ENCODE measurements at places on chromosomes 6 and 20. TPM values are rescaled to one million over a fixed set of nuclear protein-coding genes. Genes with fewer than 3 reads are reported as not detected.

- DNase-seq, result no peak
- no peaks in the 10 kb centered on the region for H3K27me3 ChIP-seq
- no peak overlapping the region for H3K27ac ChIP-seq
- H3K4me3 ChIP-seq, result no peak overlapping the region
- no peaks in the 10 kb centered on the region for H3K36me3 ChIP-seq
- H3K4me1 ChIP-seq, result no peaks in the 10 kb centered on the region
Measured at GRCh38 chr6:136445063-136445462, 105.2 kb downstream of the MAP7 start.

- no peak overlapping the region for H3K4me3 ChIP-seq
- no peak for DNase-seq
Measured at GRCh38 chr6:107107791-107108190, 7.5 kb downstream of the BEND3 start.

DNA sequence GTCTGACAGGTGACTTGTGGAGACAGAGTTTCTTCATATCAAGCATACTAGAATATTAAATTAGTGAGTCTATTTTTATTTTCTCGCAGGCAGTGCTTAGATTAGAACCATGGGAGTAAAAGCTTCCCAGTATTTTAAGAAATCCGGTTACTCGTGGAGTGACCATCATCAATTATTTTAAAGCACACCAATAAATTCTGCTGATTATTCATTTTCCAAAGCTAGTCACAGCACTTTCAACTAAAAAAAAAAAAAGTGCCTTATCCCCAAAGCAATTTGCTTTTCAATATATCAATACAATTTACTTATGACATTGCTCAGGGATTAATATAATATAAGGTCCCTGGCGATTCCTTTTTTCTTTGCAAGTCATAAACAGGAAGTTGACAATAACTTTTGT, 26.3 kb upstream of the OLIG3 start:
- no peaks in the 10 kb centered on the region for H3K4me1 ChIP-seq
- H3K4me3 ChIP-seq, result no peak overlapping the region
- no peak overlapping the region for H3K27ac ChIP-seq
- no peaks in the 10 kb centered on the region for H3K27me3 ChIP-seq

GRCh38 chr6:126204598-126204997, 135.3 kb upstream of the CENPW start:
- no peak for DNase-seq
- no peaks in the 10 kb centered on the region for H3K36me3 ChIP-seq
- H3K27me3 ChIP-seq, result no peaks in the 10 kb centered on the region
- no peak overlapping the region for H3K27ac ChIP-seq

The WFDC10B gene
- not detected for total RNA-seq

- no peaks in the 10 kb centered on the region for H3K4me1 ChIP-seq
- no peak for DNase-seq
- no peak overlapping the region for H3K4me3 ChIP-seq
- no peak overlapping the region for H3K27ac ChIP-seq
- H3K27me3 ChIP-seq, result no peaks in the 10 kb centered on the region
Measured at GRCh38 chr6:4932228-4932903, 71.5 kb downstream of the RPP40 start.

The MEI4 gene
- total RNA-seq, result not detected

GRCh38 chr6:131135244-131136020, at the start of gene AKAP7:
AKAP7 (plus strand) TSS chr6:131135467; CDS start chr6:131135764, 297 bp downstream.
- peak within 1 kb of the TSS; percentile 46 for H3K4me3 ChIP-seq
- no peak for DNase-seq
- H3K36me3 ChIP-seq, result no peaks in the 10 kb centered on the region
- H3K27me3 ChIP-seq, result no peaks in the 10 kb centered on the region
- peaks cover 3% of the 10 kb centered on the region for H3K4me1 ChIP-seq

The AP5S1 gene
- total RNA-seq, result 7.1 TPM

GRCh38 chr20:32132911-32133549, 23.5 kb downstream of the TM9SF4 start:
- H3K36me3 ChIP-seq, result peaks cover 21% of the 10 kb centered on the region
- no peak overlapping the region for H3K27ac ChIP-seq
- no peak overlapping the region for H3K4me3 ChIP-seq
- no peaks in the 10 kb centered on the region for H3K27me3 ChIP-seq

The ASXL1 gene
- total RNA-seq, result 39.9 TPM

- peaks cover 35% of the 10 kb centered on the region for H3K4me1 ChIP-seq
- no peaks in the 10 kb centered on the region for H3K27me3 ChIP-seq
- DNase-seq, result peak; percentile 72
- H3K27ac ChIP-seq, result no peak overlapping the region
- peak overlapping the region; percentile 39 for H3K4me3 ChIP-seq
Measured at GRCh38 chr20:19658137-19658536, 99.9 kb upstream of the RIN2 start.

- DNase-seq, result no peak
- H3K4me3 ChIP-seq, result no peak overlapping the region
- no peaks in the 10 kb centered on the region for H3K27me3 ChIP-seq
- H3K36me3 ChIP-seq, result no peaks in the 10 kb centered on the region
- no peak overlapping the region for H3K27ac ChIP-seq
Measured at GRCh38 chr6:24026050-24026449, 100.0 kb upstream of the NRSN1 start.

GRCh38 chr6:130426066-130426721, 60.4 kb downstream of the TMEM200A start:
- DNase-seq, result no peak
- no peak overlapping the region for H3K27ac ChIP-seq

GRCh38 chr20:46137816-46138215, 19.7 kb downstream of the CD40 start:
- no peaks in the 10 kb centered on the region for H3K27me3 ChIP-seq
- DNase-seq, result no peak
- peaks cover 8% of the 10 kb centered on the region for H3K4me1 ChIP-seq
- no peak overlapping the region for H3K4me3 ChIP-seq
- H3K27ac ChIP-seq, result no peak overlapping the region
- no peaks in the 10 kb centered on the region for H3K36me3 ChIP-seq

GRCh38 chr20:5843054-5843592, 92.9 kb downstream of the SHLD1 start:
- H3K4me3 ChIP-seq, result no peak overlapping the region
- H3K27me3 ChIP-seq, result no peaks in the 10 kb centered on the region
- no peaks in the 10 kb centered on the region for H3K36me3 ChIP-seq
- no peak overlapping the region for H3K27ac ChIP-seq
- no peak for DNase-seq

Measured in Karpas-422 (cell line).